ENCODE measurements at places on chromosomes 2 and 18.

- peak; percentile 49 for DNase-seq
Measured at GRCh38 chr2:155690785-155691184, 641.7 kb downstream of the NR4A2 start.

- no peak for DNase-seq
Measured at GRCh38 chr2:95062242-95063085, 37.0 kb downstream of the MAL start.

DNA sequence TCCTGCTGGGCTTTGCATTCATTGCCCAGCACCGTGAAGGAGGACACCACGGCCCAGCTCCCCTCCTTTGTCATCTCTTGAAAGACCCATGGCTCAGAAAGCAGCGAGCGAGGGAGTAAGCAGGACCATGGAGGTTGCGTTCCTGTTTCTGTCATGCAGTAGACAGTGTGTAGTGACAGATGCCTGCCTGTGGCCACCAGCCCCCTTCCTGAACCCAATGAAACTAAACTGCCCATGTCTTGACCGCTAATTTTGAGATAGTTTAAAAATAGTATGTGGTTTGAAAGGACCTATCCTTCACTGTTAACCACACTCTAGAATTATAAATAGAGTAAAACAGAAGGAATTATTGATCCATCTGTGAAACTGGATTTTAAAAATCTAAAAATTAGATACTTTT, 88.2 kb downstream of the ASAP2 start:
- DNase-seq = no peak

DNA sequence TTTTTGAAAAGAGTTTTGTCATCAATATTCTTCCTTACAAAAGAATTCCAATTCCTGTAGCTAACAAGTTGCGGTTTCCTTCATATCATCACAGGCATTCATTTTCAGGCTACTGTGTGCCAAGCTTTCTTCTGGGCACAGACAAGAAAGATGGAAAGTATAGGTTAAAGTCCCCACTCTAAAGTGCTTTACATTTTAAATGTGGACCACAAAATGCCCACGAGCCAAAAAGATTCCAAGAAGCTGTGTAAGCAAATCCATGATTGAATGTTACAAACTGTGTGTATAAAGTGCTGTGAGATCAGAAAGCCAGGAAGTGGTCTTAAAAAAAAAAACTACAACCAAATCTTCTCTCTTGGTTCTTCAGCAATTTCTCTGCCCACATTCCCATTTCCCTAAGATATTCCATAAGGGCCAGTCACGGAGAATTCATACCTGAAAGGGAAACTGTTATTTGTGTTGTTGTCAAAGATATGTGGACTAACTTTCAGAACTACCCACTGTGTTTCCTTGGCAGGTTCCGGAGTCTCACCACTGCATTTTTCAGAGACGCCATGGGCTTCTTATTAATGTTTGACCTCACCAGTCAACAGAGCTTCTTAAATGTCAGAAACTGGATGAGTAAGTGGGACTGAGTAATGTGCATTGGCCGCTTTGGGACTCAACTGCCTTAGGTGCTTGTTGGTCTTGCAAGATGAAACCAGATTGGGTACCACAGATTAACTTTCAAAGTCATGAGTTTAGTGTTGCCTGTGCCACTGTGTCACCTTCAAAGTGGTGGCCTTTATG, 55.7 kb downstream of the RAB27B start:
- no peak for DNase-seq

GRCh38 chr2:165017966-165018596, 62.8 kb upstream of the SLC38A11 start:
- DNase-seq = no peak

DNA sequence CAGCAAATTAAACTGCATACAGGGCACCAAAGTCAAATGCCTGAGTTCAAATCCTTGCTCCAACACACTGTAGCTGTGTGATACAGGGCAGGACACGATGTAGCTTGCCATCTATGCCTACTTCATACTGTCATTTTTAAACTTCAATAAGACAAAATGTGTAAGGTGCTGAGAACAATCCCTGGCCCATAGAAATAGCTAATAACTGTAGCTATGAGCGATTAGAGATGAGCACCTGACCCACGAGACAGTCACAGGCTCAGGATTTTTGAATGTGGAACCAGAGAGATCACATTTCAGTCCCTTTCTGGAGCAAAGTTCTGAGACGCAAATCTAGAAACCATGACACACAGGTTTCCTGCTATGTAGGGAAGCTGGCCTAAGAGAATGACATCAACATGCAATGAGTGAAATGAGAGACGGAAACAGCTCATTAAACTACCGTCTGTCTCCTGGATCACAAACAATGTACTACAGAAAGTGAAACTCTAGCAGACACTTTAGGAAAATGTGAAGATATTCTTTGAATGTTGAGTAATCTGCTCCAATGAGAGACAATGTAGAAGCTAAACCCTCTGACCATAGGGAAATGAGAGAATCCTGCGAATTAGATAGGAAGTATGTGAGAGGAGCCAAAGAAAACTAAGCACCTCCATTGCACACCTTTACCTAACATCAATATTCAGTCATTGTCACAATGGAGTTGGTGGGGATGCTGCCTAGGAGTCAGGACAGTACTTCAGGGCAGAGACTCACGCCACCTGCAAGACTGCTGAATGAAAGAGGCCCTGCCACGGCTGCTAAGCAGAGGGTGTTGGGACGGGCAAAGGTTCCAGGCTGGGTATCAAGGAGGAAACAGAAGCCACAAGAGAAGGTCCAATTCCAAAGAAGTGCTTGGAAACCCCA, 25.5 kb downstream of the B4GALT6 start:
- no peak for DNase-seq

DNA sequence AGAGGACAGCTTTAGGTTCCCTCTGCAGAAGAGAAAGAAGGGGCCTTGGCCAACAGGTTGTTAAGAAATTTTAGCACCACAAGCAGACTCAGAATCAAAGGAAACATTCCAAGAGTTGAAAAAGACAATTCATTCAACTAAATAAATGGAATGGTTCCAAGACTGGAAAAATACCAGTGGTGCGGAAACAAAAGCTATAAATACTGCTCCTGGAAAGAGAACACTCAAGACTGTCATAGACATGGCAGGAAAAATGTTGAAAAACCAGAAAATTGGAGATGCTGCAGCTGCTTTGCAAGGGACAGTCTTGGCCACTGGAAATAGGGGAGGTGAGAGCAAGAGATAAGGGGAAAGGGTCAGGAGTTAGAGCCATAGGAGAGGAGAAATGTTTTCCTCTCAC, 312.7 kb upstream of the CYRIA start:
- DNase-seq = no peak

GRCh38 chr18:56651771-56652092, 573 bp downstream of the WDR7 start:
- no peak for DNase-seq

GRCh38 chr2:232894251-232894650, 24.2 kb downstream of the SNORC start:
- DNase-seq = no peak

DNA sequence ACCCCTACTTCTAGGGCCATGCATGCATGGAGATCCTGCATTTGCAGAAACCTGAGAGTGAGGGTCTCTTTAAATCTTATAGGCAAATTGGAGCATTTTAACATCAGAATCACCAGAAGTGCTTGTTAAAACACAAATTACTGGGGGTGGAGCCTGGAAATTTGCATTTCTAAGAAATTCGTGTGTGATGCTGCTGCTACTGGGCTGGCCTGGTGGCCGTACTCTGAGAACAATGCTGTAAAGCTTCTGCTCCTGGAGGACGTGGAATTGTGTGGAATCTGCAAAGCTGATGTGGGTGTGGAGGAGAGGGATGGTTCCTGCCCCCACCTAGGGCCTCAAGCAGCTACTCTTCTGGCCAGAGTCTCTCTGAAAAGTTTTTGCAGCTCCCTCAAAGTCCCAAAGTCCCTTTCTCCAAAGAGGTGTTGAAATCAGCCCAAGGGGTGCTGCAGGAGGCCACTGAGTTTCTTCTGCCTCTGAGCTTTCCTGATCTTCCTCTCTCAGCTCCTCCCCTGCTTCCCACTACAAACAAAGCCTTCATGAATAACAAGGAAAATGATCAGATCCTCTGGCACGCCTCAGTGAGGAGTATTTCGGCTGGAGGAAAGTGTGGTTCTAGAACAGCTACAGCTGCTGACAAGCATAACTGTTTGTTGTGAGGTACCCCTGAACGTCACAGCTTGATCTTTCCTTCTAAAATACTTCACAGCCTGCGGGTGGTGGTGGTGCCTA, 508.3 kb downstream of the CNTNAP5 start:
- no peak for DNase-seq

DNA sequence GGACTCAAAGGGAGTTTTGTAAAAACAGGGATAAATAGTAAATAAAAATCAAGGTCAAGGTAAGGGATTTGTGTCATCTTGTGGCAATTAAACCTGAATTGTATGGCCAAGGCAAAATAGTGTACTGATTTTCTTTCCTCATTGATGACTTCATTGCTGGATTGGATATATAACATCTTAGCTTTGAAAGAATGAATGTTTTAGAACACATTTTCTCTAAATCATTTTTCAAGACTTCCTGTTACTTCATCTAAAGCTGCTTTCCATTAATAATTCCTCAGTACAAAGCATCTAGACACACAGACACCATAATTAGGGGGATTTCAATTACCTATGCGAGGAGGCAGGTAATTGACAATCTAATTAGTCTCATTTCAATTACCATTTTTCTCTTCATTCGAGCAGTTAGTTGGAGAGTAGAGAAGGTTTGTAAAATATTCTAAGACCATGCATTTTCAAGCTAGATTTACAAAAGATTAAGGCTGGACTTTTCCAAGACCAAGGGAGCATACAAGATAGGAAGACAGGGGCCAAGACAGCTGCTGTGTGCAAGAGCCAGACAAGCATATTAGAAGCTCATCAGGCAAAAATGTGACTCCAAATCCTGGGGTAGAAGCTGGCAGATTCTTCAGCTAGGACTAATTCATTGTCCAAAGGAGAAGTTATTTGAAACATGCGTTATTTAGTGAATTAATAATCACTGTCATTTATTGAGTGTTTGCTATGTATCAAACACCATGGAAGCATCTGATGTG, 253.6 kb downstream of the EPHA4 start:
- no peak for DNase-seq

GRCh38 chr2:100059638-100060037, 82.8 kb downstream of the AFF3 start:
- no peak for DNase-seq

- peak; percentile 25 for DNase-seq
Measured at GRCh38 chr2:4134551-4135550, 431.5 kb downstream of the DCDC2C start.

GRCh38 chr2:241659150-241659739, 21.8 kb downstream of the ATG4B start:
- no peak for DNase-seq

DNA sequence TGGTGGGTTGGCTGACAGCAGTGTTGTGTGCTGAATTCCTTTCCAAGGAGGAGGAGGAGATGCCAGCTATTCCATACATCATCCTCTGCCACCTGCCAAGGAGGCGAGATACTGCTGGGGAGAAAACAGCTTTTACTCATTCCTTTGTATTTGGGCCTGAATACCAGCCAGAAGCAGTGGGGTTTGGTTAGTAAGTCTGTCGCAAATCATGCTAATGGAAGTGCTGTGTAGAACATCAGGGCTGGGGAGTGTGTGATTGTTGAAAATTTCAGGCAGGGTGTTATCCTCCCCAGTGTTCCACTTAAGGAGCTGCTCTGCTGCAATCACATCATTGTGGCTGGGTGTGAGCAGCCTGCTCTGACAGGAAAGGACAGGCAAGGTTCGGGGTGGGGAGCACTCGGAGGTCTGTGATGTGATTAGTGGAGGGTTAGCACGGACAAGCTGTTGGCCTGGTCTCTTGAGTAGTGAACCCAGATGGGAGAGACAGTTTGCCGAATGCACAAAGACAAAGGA, 128.2 kb upstream of the DLX2 start:
- no peak for DNase-seq

DNA sequence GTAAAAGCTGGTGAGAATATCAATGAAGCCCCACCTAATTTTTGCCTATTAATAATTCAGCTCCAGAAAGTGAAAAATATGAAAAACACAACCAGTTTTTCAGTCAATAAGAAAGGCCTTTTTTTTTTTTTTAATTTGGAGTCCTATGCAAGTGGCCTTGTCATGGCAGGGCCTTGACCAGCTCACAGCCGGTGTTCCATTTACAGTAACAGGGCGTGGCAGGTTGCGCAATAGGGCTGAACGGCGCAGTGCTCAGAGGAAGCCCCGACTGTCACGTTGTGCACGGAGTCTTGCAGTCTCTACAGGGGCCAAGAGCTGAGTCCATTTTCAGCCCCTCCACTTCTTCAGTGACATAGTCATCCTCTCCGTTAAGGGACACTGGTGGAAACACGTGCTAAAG, 184.1 kb upstream of the FN1 start:
- DNase-seq = no peak

GRCh38 chr2:239712755-239713154, 311.9 kb upstream of the HDAC4 start:
- no peak for DNase-seq

GRCh38 chr18:44786688-44787087, 106.0 kb downstream of the SETBP1 start:
- no peak for DNase-seq

- no peak for DNase-seq
Measured at GRCh38 chr2:159904127-159904958, 106.3 kb upstream of the CD302 start.

DNA sequence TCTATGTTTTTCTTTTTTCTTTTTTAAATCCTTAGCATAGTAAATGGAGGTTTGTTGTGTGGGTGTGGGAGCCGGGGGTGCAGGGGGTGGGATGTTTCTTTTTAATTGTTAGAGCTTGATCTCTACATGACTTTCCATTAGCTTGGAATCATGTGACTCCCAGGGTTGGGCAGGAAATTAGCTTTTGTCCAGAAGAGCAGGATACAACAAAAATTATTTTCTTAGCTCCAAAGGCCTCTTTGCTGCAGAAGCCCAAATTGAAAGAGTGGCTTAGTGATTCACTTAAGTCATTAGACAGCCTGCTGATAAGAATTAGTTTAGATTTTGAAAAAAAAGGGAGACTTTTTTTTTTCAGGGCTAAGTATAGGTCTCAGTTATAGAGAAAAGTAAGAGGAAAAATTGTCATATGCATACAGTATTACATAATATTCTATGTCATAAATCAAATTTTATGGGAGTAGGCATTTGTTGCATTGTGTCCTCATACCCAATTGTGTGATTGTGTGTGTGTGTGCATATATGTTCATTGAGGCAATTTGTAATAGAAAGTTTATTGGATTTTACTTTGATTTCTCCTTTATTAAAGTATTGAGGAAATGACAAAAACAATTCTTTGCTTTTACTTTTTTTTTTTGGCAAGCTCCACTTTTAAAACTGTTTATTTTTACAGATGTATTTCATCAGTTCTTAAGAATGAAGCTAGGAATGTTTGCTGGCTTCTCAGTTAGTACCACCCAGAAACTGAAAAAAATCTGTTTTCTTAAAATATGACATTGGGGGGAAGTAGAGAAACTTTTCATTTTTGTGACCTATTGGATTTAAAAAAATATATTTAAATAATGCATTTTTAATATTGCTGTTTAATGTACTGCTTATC, 47.4 kb downstream of the TSPYL6 start:
- no peak for DNase-seq

GRCh38 chr18:74489676-74490075, 6.5 kb upstream of the CNDP2 start:
- DNase-seq = no peak

- DNase-seq = no peak
Measured at GRCh38 chr2:10549621-10550020, 101.5 kb upstream of the ODC1 start.
